ENCODE measurements at places on chromosomes 11 and 22.
A peak's percentile ranks its signal among the peaks of the same experiment; 100 is the strongest.

DNA sequence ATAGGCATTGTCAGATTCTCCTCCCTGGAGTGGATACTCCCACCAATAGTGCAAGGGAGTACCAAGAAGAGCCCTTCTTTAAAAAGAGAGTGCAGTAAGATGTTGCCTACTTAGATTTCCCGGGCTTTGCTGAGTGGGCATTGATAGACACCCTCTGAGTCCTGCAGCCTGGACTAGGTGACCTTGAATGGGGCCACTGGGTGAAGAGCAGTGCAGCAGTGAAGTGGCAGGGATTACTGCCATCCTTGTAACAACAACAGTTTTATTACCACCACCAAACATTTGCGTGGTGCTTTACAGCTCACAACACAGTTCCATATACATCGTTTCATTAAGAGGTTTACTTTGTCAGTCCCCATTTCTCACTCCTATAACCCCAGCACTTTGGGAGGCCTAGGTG, 59.4 kb downstream of the MICAL2 start:
- no peak for DNase-seq

GRCh38 chr11:95082576-95083001, 7.1 kb upstream of the ENDOD1 start:
- DNase-seq: no peak

- peak; percentile 19 for DNase-seq
Measured at GRCh38 chr11:61028135-61028729, 56.8 kb downstream of the CD6 start.

DNA sequence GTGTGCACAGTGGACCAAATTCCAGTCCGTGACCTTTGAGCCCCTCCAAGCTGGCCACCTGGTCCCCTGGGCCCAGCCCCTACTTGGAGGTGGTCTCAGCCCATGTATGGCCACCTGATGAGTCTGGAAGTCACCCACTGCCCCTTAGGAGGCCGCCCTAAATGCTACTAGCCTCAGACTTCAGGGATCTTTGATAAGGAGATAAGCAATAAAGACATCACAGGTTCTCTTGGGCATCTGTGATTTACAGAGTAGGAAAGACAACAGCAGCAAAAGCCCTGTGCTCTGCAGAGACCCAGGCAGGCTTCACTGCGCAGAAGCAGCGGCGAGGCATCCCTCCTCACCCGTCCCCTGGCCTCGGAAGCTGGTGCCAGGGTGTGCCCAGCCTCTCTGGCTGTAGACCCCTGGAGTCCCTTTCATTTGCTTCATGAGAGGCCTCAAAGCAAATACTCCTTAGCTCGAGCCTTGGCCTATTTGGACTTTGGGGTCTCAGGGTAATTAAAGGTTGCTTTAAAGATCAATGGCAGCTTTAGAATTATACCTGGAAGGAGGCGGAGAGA, 360.1 kb downstream of the TBC1D22A start:
- no peak for DNase-seq

DNA sequence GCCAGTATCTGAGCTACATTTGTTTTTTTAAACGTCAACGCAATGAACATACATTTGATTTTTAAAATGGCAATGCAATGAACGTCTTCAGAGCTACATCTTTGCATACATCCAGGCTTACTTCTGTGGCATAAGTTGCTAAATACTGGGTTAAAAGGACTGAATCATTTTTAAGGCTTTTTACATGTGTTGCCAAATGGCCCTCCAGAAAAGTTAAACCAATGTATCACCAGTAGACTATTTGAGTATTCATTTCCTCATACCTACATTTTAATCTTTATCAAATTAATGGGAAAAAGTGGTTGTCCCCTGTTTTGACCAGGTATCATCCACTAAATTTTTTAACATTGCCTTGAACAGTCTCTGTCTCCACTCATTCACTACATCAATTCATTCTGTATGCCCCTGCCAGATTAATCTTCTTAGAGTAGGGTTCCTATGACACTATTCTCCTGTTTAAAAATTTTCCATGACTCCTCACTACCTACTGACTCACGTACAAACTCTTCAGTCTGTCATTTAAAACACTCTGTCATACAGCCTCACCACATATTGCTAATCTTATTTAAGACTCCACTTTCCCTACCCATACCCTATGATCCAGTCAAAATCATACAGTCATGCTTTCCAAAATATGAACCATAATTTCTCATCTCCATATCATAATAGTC, 12.4 kb upstream of the PRRG4 start:
- DNase-seq: no peak

GRCh38 chr11:129800655-129801054, 15.0 kb upstream of the TMEM45B start:
- no peak for DNase-seq

- DNase-seq: no peak
Measured at GRCh38 chr11:17275400-17276235, 921 bp upstream of the NUCB2 start.

GRCh38 chr11:86637988-86638387, 34.4 kb downstream of the ME3 start:
- DNase-seq: no peak

Data from NCI-H2081 (cell line).